Progenitor cell of endocrine pancreas (in vitro differentiated cells): ENCODE measurements at places on chromosomes 1 and 21. TPM values are rescaled to one million over a fixed set of nuclear protein-coding genes. Genes with fewer than 3 reads are reported as not detected.

- no peak for DNase-seq
These were observed 2.1 kb downstream of the ARHGEF2 start for GRCh38 chr1:155976062-155976912.

- no peak for DNase-seq
These were observed 90.9 kb upstream of the DIRAS3 start for GRCh38 chr1:68141071-68142021.

DNA sequence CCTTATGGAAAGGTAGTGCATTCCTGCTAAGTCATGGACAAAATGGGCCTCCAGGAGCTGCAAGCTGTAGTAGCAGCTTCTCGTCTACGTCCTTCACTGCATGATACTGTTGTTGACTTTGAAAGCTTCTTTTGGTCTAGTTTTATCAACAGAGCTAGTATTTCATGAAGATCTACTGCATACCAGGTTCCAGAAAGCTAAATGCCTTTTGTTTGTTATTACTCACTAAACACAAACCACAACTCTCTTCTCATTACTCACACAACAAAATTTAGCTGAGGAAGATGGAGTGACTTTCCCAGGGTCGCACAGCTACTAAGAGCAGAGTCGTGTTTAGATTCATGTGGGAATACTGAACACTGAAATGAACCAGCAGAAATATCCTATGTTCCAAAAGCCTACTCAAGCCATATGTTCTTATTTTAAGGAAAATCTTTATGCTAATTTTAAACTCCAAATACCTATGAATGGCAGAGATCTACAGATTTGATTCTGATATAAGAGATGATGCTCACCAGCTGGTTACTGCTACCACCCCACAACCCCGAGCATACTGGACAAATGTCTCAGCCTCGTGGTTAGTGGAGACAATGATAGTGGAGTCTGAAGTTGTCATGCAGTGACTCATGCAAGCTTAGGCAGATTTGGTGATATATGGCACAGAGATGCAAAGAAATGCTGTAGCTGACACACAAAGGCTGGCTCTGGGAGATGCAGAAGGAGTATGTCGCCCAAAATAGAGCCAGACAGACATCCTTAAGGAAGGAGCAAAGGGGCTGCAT, 20.6 kb downstream of the PGBD2 start:
- no peak for DNase-seq

DNA sequence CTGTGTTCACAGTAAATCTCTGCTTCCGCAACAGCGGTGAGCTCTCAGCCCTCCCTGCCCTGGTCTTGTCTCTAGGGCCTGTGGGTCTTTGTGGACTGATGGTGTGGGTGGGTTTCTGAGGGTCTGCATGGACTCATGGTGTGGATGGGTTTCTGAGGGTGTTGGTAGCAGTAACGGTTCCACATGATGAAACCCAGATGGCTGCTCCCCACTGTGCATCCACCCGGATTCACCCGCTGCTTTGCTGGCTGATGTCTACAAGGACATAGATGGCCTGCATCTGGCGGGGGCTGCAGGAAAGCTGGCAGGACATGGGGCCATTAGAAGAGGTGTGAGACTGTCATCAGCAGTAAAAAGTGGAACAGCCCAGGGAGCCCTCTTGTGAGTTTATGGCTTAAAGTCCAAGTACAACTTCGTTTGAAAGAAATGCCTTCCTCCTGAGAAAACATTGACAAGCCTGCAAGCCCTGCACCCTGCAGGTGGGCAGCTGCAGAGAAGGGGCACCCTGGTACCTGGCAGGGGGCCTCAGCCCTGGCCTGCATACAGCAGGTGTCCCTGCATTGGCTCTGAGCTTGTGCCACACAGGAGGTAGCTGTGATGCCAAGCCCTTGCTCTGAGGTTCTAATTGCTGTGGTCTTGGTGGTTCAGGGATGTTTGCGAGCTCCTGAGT, 156.9 kb upstream of the COL6A1 start:
- no peak for DNase-seq

DNA sequence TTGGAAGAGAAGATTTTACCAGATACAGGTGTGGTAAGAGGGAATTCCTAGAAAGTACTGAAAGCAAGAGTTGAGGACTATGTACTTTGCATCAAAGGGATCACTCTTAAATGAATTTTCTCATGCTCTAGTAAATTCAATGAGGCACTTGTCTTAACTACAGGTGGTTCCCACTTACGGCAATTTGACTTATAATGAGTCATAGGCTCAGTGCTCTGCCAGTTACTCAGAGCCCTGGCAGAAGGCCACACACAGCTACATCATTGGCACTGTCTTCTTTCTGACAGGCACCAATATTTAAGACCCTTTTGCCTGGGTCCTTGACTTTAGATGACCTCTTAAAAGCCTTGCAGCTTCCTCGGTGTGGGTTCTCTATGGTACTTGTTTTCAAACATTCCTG, 15.9 kb upstream of the ADAMTS5 start:
- no peak for DNase-seq

DNA sequence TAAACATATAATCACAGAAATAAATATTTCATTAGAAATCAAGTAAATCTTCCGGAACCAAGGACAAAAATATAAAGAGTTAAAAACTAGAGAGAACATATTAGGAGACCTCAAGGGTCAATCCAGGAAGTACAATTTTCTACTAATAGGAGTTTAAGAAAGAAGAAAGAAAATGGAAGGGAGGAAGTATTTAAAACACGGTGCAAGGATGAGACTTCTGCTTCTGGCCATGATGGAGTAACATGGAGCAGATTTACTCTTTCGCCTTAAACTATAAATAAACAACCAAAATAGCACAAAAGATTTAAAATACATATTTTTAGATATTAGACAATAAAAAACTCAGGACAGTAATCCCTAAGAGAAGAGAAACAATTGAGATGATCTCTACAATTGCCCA, 12.6 kb upstream of the IFNAR1 start:
- DNase-seq = no peak

DNA sequence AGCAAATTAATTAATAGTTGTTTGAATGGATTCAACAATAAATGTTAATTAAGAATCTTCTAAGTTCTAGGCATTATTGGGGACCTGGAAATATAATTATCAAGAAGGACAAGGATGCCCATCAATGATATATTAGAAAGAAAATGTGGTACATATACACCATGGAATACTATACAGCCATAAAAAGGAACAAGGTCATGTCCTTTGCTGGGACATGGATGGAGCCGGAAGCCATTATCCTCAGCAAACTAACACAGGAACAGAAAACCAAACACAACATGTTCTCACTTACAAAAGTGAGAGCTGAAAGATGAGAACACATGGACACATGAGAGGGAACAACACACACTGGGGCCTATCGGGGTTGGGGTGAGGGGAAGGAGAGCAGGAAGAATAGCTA, 141.4 kb upstream of the JUN start:
- no peak for DNase-seq

GRCh38 chr21:29219165-29219770, 79.5 kb upstream of the BACH1 start:
- DNase-seq = no peak

- DNase-seq = peak; percentile 45
These were observed 3.9 kb upstream of the C4BPB start for GRCh38 chr1:207084701-207085180.

DNA sequence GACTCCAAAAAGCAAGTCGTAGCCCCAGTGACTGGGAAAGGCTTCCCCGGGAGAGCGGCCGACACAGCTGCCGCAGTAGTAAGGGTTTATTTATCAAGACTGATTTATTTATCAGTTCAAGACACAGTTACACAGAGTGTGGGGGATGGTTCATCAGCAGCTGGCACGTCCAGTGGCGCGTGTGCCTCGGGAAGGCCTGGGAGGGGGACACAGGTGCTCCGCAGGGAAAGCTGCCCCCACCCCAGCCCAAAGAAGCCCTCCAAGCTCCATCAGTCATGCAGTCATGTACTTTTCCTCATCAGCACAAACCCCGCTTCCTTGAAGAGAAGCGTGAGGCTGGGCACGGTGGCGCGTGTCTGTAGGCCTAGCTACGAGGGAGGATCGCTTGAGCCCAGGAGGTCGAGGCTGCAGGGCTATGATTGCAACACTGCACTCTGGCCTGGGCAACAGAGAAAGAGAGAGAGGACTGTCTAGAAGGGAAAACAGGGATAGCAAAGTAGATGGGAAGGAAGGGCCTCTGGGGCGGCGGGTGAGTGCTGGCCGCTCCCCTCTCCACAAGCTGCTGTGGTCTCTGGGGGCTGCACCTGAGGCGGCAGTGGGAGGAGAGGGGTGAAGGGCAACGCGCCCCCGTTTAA, 53.2 kb downstream of the PRKCZ start:
- no peak for DNase-seq

GRCh38 chr1:97634758-97635157, 286.1 kb downstream of the DPYD start:
- DNase-seq = no peak

DNA sequence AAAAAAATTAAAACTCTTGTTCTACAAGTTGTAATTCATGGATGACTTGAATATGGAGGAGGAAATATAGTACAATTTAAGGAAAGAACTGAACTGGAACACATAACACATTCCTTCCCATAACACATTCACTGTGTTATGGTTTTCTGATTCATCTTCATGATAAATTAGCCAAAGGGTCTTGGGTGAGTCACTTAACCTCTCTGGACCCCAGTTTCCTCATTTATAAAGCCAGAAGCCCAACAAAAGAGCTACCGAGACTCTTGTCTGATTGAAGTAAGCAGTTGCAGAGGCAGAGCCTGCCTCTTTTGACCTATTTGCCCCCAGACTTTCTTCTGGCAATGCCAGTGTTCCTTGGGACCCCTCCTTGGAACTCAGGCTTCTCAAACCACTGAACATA, 161.9 kb upstream of the KCTD3 start:
- no peak for DNase-seq

DNA sequence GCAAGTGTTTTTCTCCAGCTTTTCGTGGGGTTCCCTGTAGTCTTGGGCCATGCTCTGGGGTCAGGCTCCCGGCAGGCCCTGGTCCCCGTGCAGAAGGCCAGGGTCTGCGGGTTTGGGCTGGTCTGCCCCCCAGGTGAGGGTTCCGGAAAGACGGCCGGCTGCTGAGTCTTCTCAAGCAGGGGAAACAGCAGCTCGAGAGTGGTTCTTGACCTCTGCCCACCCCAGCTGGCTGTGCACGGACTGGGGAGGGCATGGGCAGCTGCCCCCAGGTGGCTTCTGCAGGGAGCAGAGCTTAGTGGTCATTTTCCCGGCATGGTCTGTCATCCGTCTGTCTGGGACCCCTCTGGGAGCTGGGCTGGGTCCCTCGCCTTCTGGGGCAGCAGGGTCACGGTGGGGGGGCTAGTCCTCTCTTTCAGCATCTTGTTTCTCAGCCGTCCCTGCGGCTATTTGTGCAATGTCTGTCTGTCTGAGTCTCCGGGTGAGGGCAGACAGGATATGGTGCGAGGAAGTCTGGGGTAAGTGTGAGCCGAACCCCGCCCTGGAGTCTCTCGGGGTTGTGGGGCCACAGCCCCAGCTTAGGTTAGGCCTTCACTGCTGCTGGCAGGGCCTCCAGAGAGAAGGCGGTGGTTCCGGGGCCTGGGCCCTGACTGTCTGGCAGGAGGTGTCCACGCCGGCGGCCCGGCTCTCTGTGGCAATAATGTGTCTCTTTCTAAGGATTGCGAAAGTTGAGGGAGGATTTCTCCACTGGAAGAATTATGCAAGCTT, 6.1 kb downstream of the SKI start:
- DNase-seq = no peak

GRCh38 chr1:111516005-111516535, 12.6 kb upstream of the ADORA3 start:
- no peak for DNase-seq

DNA sequence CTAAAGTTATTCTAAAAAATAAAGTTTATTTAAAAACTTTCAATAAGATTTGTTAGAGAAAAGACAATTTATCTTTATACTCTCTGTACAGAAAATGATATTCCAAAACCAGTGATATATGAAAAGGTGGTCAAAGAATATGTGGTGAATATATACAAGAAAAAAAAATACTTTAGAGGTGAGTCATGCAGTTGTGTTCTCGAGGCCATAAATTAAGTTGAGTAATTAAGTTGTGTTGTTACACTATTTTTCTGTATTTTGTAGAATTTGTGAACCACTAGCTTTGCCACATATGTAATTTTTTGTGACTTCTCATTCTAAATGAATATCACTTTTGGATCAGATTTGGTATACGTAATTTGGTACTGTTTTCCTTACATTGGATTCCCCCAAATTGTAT, 23.6 kb upstream of the DUSP10 start:
- no peak for DNase-seq

GRCh38 chr1:24754229-24754628, 9.0 kb downstream of the CLIC4 start:
- no peak for DNase-seq

DNA sequence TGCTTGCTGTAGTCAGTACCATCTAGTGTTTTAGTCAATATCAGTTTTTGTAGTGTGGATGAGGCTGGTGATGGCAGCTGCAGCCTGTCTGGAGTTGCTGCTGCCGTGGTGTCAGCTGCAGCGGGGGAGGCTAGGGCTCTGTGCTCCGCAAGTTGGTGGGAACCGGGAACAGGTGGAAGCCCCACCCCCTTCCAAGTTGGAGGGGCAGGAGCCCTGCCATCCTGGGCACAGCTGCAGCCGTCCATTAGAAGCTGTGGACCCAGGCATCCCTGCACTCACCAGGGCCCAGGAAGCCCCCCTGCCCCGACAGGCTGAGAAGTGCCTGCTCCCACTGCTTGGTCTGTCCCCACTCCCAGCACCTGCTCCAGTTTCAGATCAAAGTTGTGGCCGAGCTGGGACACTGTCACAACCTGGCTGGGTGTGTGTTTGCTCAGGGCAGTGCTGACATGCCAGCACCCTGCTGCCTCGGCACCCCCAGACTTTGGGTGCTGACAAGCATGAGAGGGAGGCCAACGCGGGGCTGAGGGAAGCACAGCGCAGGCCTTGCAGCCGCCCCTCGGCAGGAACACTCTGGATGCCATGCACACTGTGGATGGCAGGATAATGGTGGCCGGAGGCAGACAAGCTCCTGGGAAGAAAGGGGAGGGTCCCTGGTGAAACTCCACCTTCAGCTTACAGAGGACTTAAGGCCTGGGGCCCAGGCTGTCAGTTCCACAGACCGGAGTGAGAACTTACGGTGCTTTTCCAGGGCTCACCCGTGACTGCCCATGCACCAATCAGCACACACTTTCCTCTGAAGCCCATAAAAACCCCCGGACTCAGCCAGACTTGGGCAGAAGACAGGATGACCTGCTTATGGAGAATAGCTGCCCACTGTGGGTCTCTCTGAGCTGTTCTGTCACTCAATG, 86.9 kb downstream of the ADARB1 start:
- DNase-seq = no peak

GRCh38 chr1:107776900-107777663, 187.9 kb downstream of the VAV3 start:
- DNase-seq = no peak

- no peak for DNase-seq
These were observed 9.1 kb downstream of the LMNA start for GRCh38 chr1:156123356-156124196.

- DNase-seq = no peak
These were observed 10.1 kb downstream of the FAM131C start for GRCh38 chr1:16063226-16063829.

- no peak for DNase-seq
These were observed 322.0 kb downstream of the CAMTA1 start for GRCh38 chr1:7107109-7107830.

KRTAP11-1 gene
- not detected in 2 replicates for total RNA-seq

NUP210L gene
- total RNA-seq = 0.05 and 0.07 TPM in 2 replicates

LAMTOR5 gene
- total RNA-seq = 99.8 and 101 TPM in 2 replicates

FBXO2 gene
- 5.6 and 6.3 TPM in 2 replicates for total RNA-seq

ZNF362 gene
- 72.0 and 79.3 TPM in 2 replicates for total RNA-seq

VWA5B1 gene
- 0.19 and 0.24 TPM in 2 replicates for total RNA-seq

MMP23B gene
- total RNA-seq = 4.4 and 5.3 TPM in 2 replicates

AK2 gene
- total RNA-seq = 115 and 116 TPM in 2 replicates

ABCG1 gene
- 3.7 and 4.6 TPM in 2 replicates for total RNA-seq

CRB1 gene
- total RNA-seq = not detected in 2 replicates

DNAJC6 gene
- 7.1 and 8.9 TPM in 2 replicates for total RNA-seq

PBXIP1 gene
- 69.1 and 69.5 TPM in 2 replicates for total RNA-seq

HSPB7 gene
- total RNA-seq = not detected in 2 replicates

DISP3 gene
- 5.4 and 6.2 TPM in 2 replicates for total RNA-seq

ADCY10 gene
- 0.55 and 0.60 TPM in 2 replicates for total RNA-seq

CYP4A11 gene
- total RNA-seq = not detected in 2 replicates
